CD4-positive, alpha-beta memory T cell (primary cell): ENCODE measurements at places on chromosomes 4 and X.

GRCh38 chr4:103996064-103996463 lies 276.3 kb upstream of the TACR3 start:
- DNase-seq: no peak

GRCh38 chr4:98232202-98232601 lies 29.0 kb upstream of the RAP1GDS1 start:
- DNase-seq: no peak

GRCh38 chr4:6325788-6326290 lies 56.2 kb downstream of the WFS1 start:
- DNase-seq: no peak

DNA sequence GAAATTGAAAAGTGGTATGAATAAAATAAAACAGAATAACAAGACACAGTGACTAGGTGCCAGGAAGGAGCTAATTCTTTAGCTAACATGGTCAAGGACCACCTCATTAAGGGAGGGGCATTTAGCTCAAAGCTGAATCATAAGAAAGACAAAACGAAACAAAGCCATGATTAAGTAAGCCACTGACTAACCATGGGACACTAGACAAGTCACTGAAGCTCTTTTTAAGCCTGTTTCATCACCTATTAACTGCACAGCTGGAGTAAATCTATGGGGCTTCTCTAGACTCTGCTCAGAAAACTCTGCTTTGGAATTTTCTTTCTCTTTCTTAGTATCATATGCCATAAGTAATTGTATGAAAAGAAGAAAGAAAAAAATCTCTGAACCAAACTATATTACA lies 49.8 kb upstream of the C1QTNF7 start:
- no peak for DNase-seq

DNA sequence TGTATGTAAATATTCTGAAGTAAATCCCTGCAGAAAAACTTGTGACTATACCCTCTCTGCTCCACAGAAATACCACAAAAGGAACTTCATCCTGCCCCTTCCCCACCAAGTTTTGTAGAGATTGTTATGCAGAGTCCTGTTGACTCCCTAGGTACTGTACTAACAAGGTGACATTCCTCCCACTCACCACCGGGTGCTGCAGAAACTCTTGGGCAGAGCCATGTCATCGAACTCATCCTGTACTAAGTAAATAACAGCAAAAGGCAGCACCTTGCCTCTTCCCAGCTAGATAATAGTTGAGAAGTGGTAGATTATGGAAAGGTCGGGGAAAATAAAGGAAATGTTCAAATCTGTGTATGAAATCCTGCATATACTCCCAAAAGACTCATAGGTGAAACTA lies 233.3 kb downstream of the STPG2 start:
- no peak for DNase-seq

DNA sequence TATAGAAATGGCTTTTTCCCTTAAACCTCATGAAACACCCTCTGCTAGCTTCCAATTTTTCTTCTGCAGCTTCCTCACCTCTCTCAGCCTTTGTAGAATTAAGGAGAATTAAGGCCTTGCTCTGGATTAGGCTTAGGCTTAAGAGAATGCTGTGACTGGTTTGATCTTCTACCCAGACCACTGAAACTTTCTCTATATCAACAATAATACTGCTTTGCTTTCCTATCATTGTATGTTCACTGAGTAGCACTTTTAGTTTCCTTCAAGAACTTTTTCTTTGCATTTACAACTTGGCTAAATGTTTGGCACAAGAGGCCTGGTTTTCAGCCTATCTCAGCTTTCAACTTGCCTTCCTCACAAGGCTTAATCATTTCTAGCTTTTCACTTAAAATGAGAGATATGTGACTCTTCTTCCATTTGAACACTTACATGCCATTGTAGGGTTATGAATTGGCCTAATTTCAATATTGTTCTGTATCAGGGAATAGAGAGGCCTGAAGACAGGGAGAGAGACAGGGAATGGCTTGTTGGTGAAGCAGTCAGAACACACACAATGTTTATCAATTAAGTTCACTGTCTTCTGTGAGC lies 28.2 kb downstream of the TMEM154 start:
- DNase-seq: no peak

DNA sequence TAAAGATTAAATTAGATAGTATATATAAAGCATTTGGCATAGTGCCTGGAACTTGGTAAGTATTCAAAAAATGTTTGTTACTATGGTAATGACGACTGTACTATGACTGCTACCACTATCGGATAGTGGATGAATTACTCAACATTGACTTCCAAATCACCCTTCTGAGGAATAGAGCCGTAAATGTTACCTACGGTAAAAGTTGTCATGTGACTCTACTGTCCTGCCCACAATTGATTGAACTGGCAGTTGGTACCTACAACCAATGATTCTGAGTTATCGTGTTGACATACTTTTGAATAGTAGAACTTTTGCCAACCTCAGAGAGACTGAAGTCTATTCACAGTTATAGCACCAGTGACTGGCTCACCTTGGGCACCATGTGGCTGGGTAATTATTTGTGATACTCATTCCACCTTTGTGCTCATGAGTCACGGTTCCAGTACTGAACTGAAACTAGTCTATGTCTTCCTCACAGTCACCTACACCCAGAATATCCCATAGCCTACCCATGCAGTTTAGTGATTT lies 185.5 kb upstream of the PITX2 start:
- no peak for DNase-seq

GRCh38 chr4:38025665-38026064 lies 65.5 kb downstream of the PTTG2 start:
- no peak for DNase-seq

DNA sequence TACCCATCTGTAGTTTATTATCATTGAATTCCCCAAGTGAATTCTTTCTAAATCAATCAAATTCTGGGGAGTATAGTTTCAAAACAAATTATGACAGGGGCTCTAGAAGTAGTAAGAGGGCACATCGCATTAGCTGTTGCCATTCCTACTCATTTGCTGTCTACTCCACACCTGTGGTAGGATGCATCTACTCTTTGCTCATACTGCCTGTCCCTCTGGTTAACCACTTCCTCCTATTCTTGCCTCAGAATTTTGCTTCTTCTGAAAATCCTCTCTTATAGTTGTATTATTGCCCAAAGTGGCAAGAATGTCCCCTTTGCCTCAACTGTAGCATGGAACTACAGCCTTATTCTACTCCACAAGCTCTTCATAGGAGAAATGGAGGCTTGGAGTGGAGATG lies 12.7 kb upstream of the DGKK start:
- no peak for DNase-seq

DNA sequence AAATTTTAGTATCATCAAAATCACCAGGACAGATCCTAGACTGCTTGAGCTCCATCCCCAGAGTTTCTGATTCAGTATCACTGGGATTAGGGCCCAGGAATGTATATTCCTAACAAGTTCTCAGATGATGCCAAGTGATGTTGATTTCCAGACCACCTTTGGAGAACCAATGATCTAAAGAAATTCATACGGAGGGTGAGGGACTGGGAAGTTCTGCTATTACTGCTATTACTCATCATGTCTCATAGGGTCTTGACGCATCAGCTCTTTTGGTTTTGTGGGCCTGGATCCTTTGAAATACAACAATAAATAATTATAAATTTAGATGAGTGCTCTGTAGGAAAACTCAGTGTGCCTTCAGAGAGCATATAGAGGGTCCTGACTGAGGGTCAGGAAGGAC lies 59.8 kb upstream of the LGI2 start:
- DNase-seq: no peak

DNA sequence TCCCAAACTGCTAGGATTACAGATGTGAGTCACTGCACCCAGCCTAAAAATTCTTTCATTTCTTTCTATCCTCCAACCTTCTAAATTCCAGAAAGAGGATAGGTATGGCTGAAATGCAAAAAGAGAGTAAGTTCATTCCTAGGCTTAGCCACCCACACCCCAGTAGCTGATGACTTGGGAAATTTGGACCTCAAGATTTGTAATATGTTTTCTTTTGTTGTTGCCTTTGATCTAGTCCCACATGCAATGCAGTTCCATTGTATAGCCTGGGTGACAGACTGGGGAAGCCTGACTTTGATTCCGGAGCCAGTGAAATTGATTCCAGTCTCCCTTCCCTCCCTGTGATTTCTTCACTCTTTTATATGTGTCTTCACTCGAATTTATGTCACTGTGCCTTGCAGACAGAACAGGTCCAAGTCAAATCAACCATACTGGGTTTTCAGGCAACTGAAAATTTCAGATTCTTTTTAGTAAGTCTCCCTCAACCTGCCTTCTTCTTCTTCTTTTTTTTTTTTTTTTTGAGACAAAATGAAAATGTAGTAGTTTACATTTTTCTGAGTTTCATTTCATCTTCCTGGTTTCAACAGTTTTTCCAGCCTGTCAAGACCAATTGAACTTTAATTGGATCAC lies 176.2 kb upstream of the RBPJ start:
- no peak for DNase-seq

DNA sequence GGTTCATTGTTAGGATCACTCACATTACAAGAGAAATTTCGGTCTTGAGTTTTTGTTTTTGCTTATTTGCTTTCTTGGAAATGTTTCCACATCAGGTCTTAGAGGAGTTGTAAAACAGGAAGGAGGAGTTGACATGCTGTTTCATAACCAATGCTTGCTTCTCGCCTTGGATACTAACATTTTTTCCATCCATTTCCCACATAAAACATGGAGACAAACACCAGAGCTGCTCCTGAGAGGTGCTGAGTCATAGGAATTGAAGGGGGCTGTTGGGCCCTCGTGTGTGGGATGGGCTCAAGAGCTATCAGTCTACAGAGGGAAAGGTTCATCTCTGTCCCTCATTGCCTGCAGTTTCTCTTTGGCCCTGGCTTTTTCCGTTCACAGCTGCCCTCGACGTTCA lies 29.9 kb downstream of the TBL1X start:
- DNase-seq: no peak

- DNase-seq: no peak
These were observed 70.2 kb upstream of the LONRF3 start for GRCh38 chrX:118904218-118904617.

DNA sequence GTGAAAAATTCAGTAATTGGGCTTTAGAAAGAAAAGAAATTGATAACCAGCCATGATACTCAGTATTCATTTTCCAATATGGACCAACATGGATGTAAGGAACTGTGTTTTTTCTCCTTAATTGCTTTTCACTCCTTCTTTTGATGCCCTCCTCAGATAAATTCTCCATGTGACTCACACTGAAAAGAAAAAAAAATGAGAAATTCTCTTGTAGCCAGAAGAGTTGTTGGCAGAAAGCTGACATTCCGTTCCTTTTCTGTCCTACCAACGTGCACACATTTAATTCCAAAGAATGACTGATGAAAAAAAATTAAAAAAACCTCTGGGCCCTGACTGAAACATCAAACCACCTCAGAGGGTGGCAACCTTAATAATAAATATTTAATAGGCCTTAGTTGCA lies 153.1 kb downstream of the AMELX start:
- no peak for DNase-seq

GRCh38 chr4:90099812-90100211 lies 27.4 kb upstream of the CCSER1 start:
- DNase-seq: no peak

GRCh38 chr4:11197631-11198341 lies 230.9 kb downstream of the HS3ST1 start:
- DNase-seq: no peak

- no peak for DNase-seq
These were observed 206.6 kb upstream of the GYPA start for GRCh38 chr4:144347121-144347520.

GRCh38 chrX:17990532-17990931 lies 129.4 kb upstream of the RAI2 start:
- DNase-seq: no peak

GRCh38 chr4:95289028-95289634 lies 259.6 kb downstream of the UNC5C start:
- DNase-seq: no peak

DNA sequence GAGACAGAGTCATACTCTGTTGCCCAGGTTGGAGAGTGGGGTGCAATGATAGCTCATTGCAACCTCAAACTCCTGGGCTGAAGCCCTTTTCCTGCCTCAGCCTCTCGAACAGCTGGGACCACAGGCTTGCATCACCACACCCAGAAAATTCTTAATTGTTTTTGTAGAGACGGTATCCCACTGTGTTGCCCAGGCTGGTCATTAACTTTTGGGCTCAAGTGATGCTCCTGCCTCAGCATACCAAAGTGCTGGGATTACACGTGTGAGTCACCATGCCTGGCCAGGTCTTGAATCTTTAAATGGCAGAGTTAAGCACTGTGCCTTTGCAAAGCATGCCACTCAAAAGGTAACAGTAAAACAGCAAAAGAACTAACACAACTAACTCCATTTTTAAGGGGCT lies 28.6 kb upstream of the BBS12 start:
- no peak for DNase-seq

GRCh38 chrX:154695911-154696675 lies 42.7 kb upstream of the CTAG2 start:
- no peak for DNase-seq

DNA sequence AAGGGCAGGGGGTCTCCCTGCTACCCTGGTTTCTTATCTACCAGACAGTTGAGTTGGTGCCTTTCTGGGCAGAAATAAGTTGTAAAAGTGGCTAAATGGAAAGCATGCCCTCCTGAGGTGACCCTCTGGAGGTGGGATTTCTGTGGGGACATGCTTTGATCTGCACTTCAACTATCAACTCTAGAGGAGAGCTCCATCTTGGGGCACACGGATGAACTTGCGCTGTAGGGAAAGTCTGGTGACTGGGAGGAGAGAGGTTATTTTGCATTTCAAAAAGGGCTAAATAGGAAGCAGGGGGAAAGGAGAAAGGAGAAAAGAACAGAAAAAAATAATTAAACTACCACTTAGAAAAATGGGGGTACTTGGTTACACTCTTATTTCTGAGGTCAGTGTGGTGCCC lies 12.7 kb upstream of the RHOXF2B start:
- no peak for DNase-seq

- no peak for DNase-seq
These were observed 67.0 kb upstream of the MSX1 start for GRCh38 chr4:4792466-4792865.

DNA sequence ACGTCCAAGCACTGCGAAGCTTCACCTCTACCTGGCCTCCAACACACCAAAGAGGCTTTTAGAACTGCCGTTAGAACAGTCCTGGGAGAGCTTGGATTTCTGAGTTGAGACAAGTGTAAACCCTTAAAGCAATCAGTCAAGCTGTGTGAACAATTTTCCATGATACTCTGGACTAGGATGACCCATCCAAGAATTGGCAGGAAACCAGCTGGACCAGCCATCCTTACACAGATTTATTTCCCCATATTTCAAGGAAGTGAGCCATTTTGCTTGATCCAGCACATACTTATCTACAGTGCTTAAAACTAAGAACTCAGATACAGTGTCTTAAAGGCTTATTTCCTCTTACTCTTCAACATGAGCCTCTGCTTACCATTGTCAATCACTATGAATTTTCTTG lies 340.7 kb upstream of the HS3ST1 start:
- no peak for DNase-seq
